Urothelium cell line (cell line): ENCODE measurements at places on chromosomes 16 and 17.

DNA sequence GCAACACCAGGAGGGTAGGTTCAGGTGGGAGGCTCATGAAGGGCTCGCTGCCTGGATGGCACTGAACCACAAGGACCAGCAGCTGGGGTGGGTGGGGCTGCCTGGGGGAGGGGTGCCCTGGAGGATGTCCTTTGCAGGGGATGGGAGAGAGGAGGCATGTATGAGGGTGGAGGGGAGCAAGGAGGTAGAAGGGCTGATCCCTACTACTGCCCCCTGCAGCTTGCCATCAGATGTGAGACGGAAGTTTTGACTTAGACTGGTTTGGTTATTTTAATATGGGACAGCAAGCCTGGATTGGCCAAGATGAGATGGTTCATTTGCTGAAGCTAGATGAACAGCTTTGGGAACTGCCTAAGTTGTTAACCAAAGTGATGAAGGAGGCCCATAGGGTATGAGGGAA is 115.9 kb downstream of the SEC14L1 start:
- DNase-seq, result peak; percentile 43

DNA sequence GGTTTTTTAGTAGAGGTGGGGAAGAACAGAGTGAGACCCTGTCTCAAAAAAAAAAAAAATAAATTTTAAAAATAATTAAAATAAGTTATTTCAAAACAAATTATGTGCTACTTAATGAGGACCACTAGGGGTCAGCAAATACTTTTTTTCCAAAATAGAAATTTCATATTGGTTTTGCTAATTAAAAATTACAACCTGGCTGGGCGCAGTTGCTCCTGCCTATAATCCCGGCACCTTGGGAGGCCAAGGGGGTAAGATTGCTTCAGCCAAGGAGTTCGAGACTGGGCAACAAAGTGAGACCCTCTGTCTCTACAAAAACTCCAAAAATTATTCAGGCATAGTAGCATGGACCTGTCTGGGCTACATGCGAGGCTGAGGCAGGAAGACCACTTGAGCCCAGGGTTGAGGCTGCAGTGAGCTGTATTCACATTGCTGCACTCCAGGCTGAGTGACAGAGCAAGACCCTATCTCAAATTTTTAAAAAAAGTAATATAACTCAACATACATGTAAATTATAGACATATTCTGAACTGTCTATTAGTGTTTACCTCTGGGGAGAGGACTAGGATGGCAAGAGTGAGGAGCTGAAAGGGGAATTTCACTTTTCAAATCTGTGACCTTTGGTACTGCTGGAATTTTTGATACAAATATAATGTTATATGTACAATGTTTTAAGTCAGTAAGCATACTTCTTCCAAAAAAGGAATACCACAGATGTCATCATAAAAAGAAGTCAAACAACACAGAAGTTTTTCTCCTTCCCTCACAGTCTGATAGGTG is 8.1 kb downstream of the MEIOB start:
- no peak for DNase-seq

DNA sequence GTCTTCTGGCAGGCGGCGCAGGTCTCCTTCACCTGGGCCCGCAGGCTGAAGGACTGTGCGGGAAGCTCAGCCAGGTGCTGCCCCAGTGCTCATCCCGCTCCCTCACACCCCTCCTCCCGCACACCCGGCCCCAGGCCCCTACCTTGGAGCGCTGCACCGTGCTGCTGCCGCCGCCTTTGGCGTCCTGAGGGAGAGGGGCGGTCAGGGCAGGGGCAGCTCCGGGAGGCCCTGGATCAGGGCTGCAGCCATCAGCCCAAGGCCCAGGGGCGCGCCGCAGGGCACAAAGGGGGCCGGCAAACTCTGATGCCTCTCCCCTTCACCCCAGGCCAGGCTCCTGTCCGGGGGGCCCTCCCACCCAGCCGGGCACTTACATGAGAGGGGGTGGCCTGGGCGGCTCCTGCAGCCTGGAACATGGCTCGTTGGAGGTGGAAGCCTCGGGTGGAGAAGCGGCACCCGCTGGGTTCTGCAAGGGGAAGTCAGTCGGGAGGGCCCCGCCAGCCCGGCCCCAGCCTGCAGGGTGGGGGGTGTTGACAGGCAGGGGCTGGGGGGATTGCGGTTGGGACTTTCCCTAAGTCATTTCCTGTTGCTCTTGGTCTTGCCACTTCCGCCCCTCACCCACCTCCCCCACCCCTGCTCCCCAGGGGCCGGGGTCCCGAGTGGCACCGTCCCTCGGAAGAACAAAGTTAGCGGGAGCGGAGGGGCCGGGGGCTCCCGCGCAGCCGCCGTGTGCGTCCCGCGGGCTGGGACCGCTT is 863 bp downstream of the LIMD2 start:
- peak; percentile 65 for DNase-seq

GRCh38 chr16:67014634-67015312 is 14.2 kb upstream of the CBFB start:
- DNase-seq, result no peak

GRCh38 chr17:16991349-16992009 is 19.6 kb upstream of the TNFRSF13B start:
- DNase-seq, result peak; percentile 77

- DNase-seq, result no peak
Observed at GRCh38 chr17:44081681-44082080, 11.1 kb downstream of the G6PC3 start.

- DNase-seq, result no peak
Observed at GRCh38 chr16:48592839-48593429, 17.0 kb downstream of the N4BP1 start.

- no peak for DNase-seq
Observed at GRCh38 chr17:64017381-64017980, 3.0 kb downstream of the ICAM2 start.

GRCh38 chr16:88527186-88527936 is 42.8 kb upstream of the ZC3H18 start:
- peak; percentile 61 for DNase-seq

- DNase-seq, result peak; percentile 50
Observed at GRCh38 chr16:85557083-85557970, 55.8 kb upstream of the GSE1 start.
